Mesothelial cell of epicardium (in vitro differentiated cells): ENCODE measurements at places on chromosomes 2 and 18.

DNA sequence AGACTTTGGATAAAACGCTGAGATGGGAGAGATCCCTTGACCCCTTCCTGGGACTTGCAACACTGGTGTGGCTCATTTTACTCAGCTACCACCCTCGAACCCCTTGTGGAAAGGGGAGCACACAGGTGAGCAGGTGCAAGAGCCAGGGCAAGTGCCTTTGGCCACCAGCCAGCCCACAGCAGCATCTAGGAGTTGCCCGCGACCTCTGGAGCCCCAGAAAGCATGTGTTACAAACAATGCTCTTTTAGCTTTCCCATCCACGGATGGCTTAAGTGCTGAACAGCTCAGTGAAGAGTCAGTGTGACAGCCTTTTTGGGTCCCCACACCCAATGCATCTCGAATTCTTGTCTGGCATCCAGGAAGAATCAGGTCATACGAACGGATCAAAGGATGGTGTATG is 197.8 kb downstream of the MEMO1 start:
- no peak for DNase-seq

GRCh38 chr2:165681841-165682240 is 112.2 kb downstream of the GALNT3 start:
- DNase-seq: no peak

DNA sequence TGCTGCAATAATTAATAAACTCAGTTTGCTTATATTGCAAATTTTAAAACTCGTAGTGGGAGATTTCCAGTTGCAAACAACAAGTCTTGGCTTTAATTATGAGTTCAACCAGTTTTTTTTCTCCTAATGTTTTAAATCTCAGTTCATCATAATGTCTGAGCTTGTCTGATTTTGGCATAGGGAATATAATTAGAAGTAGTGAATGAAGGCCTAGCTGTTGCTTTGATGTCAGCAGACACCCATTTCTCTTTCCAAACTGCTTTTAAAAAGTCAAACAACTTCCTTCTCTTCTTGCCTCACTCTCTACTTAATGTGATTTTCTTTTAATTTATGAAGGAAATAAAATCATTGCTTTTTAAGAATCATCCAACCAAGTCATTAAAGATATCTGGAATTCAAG is 1462.1 kb downstream of the DPP10 start:
- no peak for DNase-seq

GRCh38 chr2:26855466-26855865 is 7.5 kb downstream of the DPYSL5 start:
- no peak for DNase-seq

DNA sequence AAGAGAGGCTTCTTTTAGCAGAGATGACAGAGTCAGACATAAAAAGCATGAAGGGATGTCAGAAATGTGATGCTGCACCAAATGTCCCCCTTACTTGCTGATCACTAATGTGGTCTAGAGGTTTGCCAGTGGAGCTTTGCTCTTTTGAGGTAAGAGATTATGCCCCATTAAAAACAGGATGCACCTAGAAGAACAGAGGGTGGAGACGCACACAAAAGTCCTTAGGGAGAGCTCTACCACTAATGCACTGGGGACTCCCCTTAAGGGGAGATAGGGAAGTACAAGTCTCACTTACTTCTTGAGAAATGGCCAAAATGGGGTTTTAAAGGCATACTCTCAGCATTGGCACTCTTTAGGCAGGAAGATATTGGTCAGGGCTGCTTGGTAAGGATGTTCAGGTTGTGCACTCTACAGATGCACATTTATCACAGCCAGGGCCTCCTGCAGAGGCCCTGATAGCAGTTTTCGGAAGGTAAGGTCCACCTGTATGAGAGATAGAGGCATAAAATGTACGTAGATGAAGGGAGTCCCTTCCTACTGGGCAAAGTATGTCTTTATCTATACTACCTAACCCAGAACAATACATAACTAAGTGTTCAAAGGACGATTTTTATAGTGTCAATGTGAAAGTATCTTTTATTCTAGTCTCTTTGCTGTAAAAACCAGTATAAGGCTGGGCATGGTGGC is 17.0 kb upstream of the SCYGR1 start:
- no peak for DNase-seq

DNA sequence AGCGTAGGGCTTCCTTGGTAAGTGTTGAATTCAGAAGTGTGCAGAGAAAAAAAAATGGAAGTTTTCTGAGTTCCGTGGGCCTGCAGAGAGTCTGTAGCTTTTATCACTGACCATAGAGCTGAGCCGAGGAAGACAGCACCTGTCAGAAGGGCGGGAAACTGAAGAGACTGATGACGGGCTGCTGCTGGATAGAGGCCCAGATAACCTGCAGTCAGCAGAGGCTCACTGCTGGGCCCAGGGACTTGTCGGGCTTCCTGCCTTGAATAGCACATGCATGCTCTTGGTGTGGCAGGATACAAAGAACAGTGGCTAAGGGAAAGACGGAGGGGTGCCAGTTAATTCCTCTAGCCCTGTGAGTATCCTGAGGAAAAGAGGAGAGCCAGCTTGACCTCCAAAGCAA is 166.4 kb downstream of the MGAT5 start:
- DNase-seq: no peak

GRCh38 chr2:179682756-179683155 is 178.7 kb downstream of the ZNF385B start:
- no peak for DNase-seq

DNA sequence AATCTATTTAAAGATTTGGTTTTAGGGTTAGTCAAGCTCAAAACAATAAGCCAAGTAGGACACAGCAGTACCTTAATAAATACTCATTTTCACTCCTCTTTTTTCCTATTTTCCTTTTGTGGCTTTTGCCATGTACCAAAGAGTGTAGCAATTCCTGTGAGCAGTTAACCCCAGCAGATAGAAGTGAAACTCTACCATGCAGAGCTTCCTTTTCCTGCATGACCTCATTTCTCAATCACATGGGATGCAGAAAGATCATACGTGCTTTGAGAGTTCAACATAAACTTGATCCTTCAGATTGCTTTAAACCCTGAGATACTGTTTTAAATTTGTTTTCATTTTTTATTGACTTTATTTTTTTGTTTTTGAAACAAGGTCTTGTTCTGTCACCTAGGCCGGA is 99.1 kb upstream of the ARHGAP15 start:
- no peak for DNase-seq

DNA sequence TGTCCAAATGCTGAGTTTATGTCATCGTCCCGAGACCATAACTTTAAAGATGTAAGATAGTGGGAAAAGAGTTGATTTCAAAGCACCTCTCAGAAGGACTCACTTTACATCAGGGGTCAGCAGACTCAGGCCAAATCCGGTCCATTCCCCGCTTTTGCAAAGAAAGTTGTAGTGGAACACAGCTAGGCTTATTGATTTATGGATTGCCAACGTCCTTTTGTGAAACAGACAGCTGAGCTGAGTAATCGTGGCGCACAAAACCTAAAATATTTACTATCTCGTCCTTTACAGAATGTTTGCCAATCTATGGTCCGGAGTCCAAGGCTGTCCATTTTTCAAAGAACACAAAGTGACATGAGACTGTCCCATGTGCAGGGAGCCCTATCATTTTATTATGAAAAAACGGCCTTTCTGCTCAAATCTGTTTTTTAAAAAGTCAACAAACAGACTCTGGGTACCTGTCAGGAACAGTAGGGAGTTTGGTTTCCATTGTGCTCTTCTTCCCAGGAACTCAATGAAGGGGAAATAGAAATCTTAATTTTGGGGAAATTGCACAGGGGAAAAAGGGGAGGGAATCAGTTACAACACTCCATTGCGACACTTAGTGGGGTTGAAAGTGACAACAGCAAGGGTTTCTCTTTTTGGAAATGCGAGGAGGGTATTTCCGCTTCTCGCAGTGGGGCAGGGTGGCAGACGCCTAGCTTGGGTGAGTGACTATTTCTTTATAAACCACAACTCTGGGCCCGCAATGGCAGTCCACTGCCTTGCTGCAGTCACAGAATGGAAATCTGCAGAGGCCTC is at the start of gene IL1RN:
IL1RN (plus strand) TSS at position 754 of the 801 bp plus-strand sequence; CDS start at position 781, 27 bp downstream.
- no peak for DNase-seq

- no peak for DNase-seq
Observed at GRCh38 chr2:191030521-191031154, 16.7 kb upstream of the STAT1 start.

- DNase-seq: no peak
Observed at GRCh38 chr2:197179744-197180498, 130.7 kb downstream of the ANKRD44 start.

DNA sequence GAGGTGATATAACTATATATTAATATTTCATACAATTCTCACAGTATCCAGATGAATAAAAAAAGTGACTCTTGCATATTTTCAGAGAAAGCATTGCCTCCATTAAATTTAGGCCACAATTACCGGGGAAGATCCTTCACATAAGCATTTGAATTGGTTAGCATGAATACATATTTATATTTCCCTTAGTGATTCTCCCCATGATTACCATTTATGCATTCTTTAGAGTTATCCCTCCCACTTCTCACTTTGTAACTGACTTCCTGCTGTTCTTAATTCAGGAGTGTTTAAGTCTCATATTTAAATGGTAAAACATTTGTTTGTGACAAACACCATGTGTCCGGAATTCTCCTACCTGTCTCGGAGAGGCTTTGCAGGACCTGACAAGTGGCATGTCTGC is 523.4 kb downstream of the CCDC85A start:
- DNase-seq: no peak

GRCh38 chr2:62296034-62296831 is 100.3 kb downstream of the B3GNT2 start:
- DNase-seq: no peak

DNA sequence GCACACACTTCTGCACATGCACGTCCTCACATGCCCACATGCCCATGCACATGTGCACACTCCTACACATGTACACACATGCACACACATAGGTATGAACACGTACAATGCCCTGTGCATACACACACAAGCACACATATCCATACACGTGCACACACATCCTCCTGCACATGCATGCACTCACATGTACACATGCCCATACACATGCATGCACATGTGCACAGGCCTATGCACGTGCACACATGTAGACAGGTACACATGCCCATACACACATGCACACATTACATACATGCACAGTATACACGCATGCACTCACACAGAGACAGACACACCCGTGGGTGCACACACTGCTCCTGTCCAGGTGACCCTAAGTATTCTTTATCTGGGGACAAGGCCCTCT is 34.3 kb downstream of the GPC1 start:
- DNase-seq: no peak

GRCh38 chr2:69958480-69958879 is 3.0 kb downstream of the ASPRV1 start:
- no peak for DNase-seq

DNA sequence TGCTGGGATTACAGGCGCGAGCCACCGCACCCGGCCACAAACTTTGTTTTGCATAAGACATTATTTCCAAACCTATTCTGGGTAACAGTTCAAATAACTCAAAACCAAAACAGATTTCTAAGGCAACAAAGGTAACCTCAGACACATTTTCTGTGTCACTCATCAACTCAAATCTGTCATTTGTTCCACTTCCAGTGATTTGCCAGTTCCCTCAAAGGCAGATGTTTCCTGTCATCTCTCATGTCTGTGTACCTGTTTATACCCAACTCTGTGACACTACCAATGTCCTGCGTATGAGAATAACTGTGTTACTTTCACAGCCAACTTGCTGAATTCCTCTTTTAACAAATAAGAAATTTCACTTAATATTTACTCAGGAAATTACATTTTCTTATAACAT is 54.4 kb downstream of the SCN3A start:
- no peak for DNase-seq

GRCh38 chr2:221070106-221070505 is 502.0 kb downstream of the EPHA4 start:
- no peak for DNase-seq

GRCh38 chr2:182182436-182182835 is 196.8 kb downstream of the PPP1R1C start:
- DNase-seq: no peak

GRCh38 chr18:50853863-50854271 is 25.1 kb upstream of the ME2 start:
- DNase-seq: no peak

GRCh38 chr18:62979176-62979575 is 263.8 kb downstream of the PHLPP1 start:
- no peak for DNase-seq

- no peak for DNase-seq
Observed at GRCh38 chr18:63180971-63181376, 138.6 kb downstream of the BCL2 start.

DNA sequence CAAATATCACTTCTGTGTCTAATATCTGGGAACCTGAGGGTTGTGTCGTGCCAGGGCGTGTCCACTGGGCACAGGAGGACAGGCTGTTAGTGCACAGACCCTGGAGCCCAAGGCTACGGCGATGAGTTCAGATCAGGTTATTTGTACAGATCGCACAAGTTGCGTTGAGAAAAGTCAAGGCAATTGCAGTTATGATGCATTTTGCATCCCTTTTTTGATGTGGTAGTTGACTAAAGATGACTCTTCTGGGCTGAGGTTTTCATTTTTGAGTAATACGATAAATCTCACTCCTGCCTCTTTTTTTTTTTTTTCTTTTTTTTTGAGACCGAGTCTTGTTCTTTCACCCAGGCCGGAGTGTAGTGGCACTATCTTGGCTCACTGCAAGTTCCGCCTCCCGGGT is 7.2 kb downstream of the RBFA start:
- no peak for DNase-seq

DNA sequence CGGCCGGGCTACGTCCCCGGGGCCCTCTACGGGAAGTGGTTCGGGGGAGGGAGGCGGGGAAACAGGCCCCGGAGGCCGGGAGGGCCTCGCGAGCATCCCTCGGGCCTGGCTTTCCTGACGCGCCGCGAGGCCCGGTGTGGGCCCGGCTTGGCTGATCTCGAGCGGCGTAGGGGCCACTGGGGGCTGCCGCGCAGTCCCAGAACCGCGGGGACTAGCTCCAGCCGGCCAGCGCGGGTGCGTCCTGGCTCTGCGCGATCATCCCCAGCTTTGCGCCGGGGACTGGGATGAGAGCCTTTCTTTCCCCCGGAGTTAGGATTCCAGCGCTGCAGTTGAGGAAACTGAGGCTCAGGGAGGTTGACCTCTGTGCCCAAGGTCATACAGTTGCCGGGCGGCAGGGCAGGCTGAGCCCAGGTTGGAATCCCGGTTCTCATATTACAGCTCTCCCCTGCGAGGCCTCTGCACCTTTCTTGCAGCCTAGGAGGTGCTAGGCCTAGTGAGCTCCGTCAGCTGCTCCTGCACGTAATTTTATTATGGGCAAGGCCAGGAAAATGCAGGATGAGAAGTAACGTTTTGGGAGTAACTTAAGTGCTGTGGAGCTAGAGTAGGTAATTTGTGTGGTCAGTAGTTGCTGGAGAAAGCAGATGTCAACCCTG is 501 bp downstream of the LPIN1 start:
- DNase-seq: no peak

DNA sequence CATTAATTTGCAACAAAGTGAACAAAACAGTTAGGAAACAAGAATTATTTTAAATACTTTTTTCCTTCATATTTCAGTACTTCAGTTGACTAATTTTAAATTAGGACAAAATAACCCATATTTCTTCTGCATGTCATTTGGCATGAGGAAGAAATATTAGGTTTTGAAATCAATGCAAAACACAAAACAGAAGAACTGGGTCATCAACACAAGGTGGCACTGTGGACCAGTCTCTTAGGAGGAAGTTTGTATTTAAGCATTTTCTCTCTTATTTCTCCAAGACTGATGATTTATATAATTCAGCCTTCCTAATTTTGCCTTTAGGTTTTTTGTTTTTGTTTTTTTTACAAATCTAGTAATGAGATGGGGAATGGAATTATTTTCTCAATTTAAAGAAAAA is 352.8 kb upstream of the KCNH7 start:
- no peak for DNase-seq

- DNase-seq: no peak
Observed at GRCh38 chr2:89820248-89820647, 1128.8 kb downstream of the RPIA start.
